ENCODE measurements at places on chromosomes 1 and 21. TPM values are rescaled to one million over a fixed set of nuclear protein-coding genes. Genes with fewer than 3 reads are reported as not detected.

- H3K36me3 ChIP-seq = no peaks in the 10 kb centered on the region
- H3K4me3 ChIP-seq = no peak overlapping the region
- no peak overlapping the region for H3K27ac ChIP-seq
- peaks cover 27% of the 10 kb centered on the region for H3K27me3 ChIP-seq
Observed at GRCh38 chr1:225946803-225947202, 5.8 kb upstream of the LEFTY2 start.

- H3K36me3 ChIP-seq = no peaks in the 10 kb centered on the region
- H3K4me3 ChIP-seq = no peak overlapping the region
- H3K4me1 ChIP-seq = no peaks in the 10 kb centered on the region
- H3K27ac ChIP-seq = no peak overlapping the region
Observed at GRCh38 chr1:110927484-110928075, 36.1 kb downstream of the LRIF1 start.

DNA sequence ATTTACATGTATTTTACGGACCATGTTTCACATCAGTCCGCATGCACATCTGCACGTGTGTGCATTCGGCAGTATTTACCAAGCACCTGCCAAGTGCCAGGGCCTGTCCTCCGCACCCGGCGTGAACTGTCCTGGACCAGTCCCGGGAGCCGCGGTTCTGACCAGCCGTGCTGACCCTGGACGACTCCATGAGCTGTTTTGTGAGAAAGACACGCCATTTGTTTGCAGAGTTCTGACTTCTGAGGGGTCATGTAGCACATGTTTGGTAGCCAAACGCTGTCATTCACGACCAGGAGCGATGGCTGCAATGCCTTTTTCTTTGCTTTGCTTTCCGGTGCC is 3.3 kb upstream of the OLIG2 start:
- H3K4me3 ChIP-seq = no peak overlapping the region
- no peak for DNase-seq
- H3K27me3 ChIP-seq = peaks cover 97% of the 10 kb centered on the region
- H3K27ac ChIP-seq = no peak overlapping the region

- H3K27me3 ChIP-seq = no peaks in the 10 kb centered on the region
- no peak overlapping the region for H3K4me3 ChIP-seq
- peak overlapping the region; percentile 98 for H3K27ac ChIP-seq
- H3K36me3 ChIP-seq = no peaks in the 10 kb centered on the region
Observed at GRCh38 chr1:235500971-235501540, 3.2 kb downstream of the B3GALNT2 start.

GRCh38 chr21:33029385-33029921 is 3.7 kb downstream of the OLIG2 start:
- DNase-seq = no peak
- no peaks in the 10 kb centered on the region for H3K36me3 ChIP-seq
- no peaks in the 10 kb centered on the region for H3K4me1 ChIP-seq
- H3K27ac ChIP-seq = no peak overlapping the region
- peaks cover 99% of the 10 kb centered on the region for H3K27me3 ChIP-seq

DNA sequence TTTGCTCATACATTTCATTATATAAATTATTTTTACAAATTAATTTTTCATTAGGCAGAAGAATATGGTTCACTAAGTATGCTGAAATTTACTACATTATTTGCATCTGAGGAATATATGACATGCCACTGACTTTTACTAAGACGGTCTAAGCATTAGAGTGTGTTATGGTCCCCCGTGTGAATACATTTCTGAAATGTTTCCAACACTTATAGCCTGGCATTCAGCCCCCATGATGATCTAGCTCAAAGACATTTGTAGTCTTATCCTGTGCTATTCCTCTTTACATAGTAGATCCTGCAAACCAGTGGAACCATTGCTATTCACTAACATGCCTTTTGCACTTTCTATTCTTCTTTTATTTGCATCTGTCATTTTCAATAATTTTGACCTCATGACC is 1878.0 kb downstream of the MRPL39 start:
- H3K4me1 ChIP-seq = no peaks in the 10 kb centered on the region
- no peaks in the 10 kb centered on the region for H3K27me3 ChIP-seq
- no peak overlapping the region for H3K27ac ChIP-seq
- H3K4me3 ChIP-seq = no peak overlapping the region
- H3K36me3 ChIP-seq = no peaks in the 10 kb centered on the region

DNA sequence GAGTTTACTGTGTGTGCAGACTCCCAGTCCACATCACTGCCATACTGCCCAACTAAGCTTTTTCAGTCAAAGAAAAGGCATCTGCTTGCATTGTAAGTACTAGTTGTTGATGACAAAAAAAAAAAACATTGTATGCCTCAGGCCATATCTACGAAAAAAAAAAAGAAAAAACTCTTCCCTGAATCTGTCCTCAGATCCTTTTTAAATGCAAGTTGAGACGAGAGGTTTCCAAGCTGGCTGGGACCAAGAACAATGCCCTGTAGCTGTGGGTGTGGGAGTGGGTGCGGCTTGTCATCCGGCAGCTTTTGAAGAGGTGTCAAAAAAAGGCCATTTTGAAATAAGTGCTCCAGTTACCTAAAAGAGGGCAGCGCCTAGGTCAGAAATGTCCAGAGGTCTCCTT is 29.2 kb upstream of the HHAT start:
- H3K36me3 ChIP-seq = no peaks in the 10 kb centered on the region
- no peak overlapping the region for H3K4me3 ChIP-seq
- DNase-seq = no peak
- H3K27ac ChIP-seq = no peak overlapping the region
- peaks cover 20% of the 10 kb centered on the region for H3K4me1 ChIP-seq

- H3K27me3 ChIP-seq = no peaks in the 10 kb centered on the region
- no peak overlapping the region for H3K4me3 ChIP-seq
- peaks cover 11% of the 10 kb centered on the region for H3K4me1 ChIP-seq
- DNase-seq = peak; percentile 64
Observed at GRCh38 chr21:45846373-45847160, 135.0 kb upstream of the COL6A1 start.

DNA sequence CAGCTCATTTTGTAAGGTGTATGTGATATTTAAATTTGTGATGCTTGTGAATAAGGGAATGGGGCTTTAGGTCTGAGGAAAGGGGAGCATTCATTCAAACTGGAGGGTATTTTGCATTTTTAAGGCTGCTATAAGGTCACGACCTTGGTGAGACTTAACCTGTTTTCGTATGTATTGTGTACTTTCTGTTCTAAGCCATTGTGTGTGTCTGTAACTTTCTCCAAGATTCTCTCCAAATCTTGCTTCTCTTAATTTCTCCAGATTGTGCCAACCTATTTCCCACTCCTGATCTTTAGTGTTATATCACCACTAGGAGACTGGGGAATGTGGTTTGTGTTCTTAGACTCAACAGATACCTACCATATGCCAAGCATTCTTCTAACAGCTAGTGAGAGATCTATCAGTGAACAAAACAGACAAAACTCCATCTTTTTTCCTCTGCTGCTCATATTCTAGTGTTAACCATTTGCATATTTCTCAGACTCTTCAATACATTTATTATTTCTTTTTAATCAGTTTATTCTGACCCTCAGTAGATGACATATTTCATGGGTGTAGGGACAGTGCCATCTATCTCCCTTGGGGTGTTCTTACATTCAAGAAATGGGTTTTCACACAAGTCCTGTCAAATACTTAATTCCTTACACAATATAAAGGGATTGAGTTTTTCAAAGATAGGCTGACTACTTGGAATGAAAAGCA is 27.5 kb downstream of the ATP1B1 start:
- H3K4me1 ChIP-seq = peaks cover 3% of the 10 kb centered on the region
- H3K27me3 ChIP-seq = no peaks in the 10 kb centered on the region
- H3K36me3 ChIP-seq = no peaks in the 10 kb centered on the region
- H3K27ac ChIP-seq = peak overlapping the region; percentile 20

DNA sequence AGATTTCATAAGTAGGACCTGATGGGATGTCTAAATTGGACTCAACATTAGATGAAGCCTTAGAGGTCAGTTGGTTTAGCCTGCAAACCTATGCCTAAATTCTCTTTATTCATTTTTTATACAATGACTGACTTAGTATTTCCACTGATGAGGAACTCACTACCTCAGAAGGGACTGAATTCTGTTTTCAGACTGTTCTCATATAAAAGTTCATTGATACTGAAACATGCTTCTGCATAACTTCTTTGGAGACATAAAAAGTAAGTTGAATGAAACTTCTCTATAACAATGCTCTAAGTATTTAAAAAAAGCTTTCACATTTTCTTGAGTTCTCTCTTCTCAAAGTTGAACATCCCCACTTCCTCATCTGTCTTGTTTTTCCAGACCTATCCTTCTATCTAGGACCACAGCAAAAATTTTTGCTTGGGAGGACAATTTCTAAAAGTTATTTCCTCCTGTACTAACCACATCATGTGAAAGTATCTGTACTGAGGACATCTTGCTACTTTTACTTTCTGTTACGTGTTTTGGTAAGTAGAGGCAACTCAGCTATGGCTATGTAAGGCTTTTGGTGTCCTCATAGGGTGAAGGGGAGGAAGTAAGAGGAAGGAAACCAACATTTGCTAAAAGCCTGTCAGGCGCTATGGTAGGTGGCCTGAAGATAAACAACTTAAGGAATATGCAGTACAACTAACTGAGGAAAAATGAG is 64.1 kb downstream of the USP24 start:
- no peak overlapping the region for H3K27ac ChIP-seq
- no peaks in the 10 kb centered on the region for H3K4me1 ChIP-seq
- no peak for DNase-seq
- H3K36me3 ChIP-seq = no peaks in the 10 kb centered on the region
- H3K27me3 ChIP-seq = no peaks in the 10 kb centered on the region
- H3K4me3 ChIP-seq = no peak overlapping the region

DNA sequence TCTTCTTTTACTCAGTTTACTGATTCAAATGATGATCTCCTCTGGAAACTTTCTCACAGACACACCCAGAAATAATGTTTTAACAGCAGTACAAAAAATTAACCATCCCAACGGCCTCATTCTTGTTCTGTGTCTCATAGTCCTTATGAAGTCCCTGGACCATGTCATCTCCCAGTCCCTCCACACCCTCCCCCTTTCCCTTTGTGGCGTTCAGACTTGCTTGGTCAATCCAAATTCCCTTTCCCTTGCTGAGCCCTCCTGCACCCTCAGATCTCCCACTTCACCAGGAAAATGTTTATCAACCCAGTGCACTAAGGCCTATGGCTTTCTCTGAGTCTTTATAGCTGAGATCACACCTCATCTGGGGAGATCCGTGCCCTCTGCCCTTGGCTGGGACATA is 85.9 kb downstream of the CENPF start:
- H3K4me1 ChIP-seq = no peaks in the 10 kb centered on the region
- H3K27me3 ChIP-seq = no peaks in the 10 kb centered on the region
- H3K4me3 ChIP-seq = no peak overlapping the region
- H3K36me3 ChIP-seq = no peaks in the 10 kb centered on the region
- H3K27ac ChIP-seq = no peak overlapping the region
- no peak for DNase-seq

DNA sequence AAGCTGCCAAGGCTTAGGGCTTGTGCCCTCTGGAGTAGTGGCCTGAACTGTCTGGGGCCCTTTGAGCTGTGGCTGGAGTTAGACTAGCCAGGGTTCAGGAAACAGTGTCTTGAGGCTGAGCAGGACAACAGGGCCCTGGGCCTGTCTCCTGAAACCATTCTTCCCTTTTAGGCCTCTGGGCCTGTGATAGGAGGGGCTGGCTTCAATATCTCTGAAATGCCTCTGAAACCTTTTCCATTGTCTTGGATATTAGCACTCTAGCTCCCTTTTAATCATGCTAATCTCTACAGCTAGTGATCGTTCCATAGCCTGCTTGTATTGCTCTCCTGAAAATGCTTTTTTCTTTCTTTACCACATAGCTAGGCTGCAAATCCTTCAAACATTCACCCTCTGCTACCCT is 135.3 kb downstream of the ADGRL4 start:
- no peak overlapping the region for H3K4me3 ChIP-seq
- no peak overlapping the region for H3K27ac ChIP-seq
- H3K4me1 ChIP-seq = no peaks in the 10 kb centered on the region
- H3K36me3 ChIP-seq = no peaks in the 10 kb centered on the region
- no peaks in the 10 kb centered on the region for H3K27me3 ChIP-seq

DNA sequence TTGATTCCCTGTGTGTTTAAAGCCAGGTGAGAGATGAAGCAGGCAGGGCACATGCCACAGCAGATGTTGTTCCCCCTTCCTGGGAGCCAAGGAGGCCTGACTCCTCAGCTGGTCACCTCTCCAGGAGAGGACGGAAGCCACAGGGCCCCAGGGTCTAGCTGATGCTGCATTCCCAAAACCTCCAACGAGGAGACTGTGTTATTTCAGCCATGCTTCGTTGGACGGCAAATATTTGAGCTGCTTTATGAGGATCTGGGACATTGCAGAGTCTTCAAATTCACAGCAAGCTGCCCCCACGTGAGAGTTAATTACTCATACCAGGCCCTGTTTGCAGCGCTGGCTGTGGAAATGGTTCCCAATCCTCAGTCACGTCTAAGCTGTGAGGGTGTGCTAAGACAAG is 85.3 kb downstream of the CDC7 start:
- H3K4me1 ChIP-seq = peaks cover 13% of the 10 kb centered on the region
- H3K36me3 ChIP-seq = no peaks in the 10 kb centered on the region
- no peak overlapping the region for H3K4me3 ChIP-seq

- DNase-seq = no peak
- H3K27ac ChIP-seq = no peak overlapping the region
- no peaks in the 10 kb centered on the region for H3K36me3 ChIP-seq
- H3K27me3 ChIP-seq = no peaks in the 10 kb centered on the region
- H3K4me1 ChIP-seq = peaks cover 26% of the 10 kb centered on the region
- H3K4me3 ChIP-seq = no peak overlapping the region
Observed at GRCh38 chr1:119435052-119435451, 20.1 kb downstream of the HSD3B2 start.

- H3K4me1 ChIP-seq = no peaks in the 10 kb centered on the region
- H3K27me3 ChIP-seq = no peaks in the 10 kb centered on the region
- DNase-seq = no peak
- H3K36me3 ChIP-seq = no peaks in the 10 kb centered on the region
Observed at GRCh38 chr1:88394958-88395357, 289.1 kb upstream of the PKN2 start.

GRCh38 chr1:7221826-7222694 is 436.8 kb downstream of the CAMTA1 start:
- DNase-seq = no peak
- H3K4me3 ChIP-seq = no peak overlapping the region
- H3K27ac ChIP-seq = no peak overlapping the region
- H3K36me3 ChIP-seq = no peaks in the 10 kb centered on the region
- no peaks in the 10 kb centered on the region for H3K4me1 ChIP-seq

The NR5A2 gene
- 49.6 TPM for total RNA-seq

The OR2T11 gene
- not detected for total RNA-seq

The NGF gene
- total RNA-seq = 0.64 TPM

The PTCH2 gene
- total RNA-seq = 0.56 TPM

The BMP8B gene
- total RNA-seq = 5.5 TPM

The SRGAP2C gene
- total RNA-seq = 11.0 TPM

The PTGFRN gene
- 37.7 TPM for total RNA-seq

The ARHGAP29 gene
- total RNA-seq = 22.3 TPM
